ENCODE measurements at places on chromosomes 12 and 14.

GRCh38 chr12:84911271-84912197 is 1.1 kb downstream of the SLC6A15 start:
- no peak for DNase-seq

DNA sequence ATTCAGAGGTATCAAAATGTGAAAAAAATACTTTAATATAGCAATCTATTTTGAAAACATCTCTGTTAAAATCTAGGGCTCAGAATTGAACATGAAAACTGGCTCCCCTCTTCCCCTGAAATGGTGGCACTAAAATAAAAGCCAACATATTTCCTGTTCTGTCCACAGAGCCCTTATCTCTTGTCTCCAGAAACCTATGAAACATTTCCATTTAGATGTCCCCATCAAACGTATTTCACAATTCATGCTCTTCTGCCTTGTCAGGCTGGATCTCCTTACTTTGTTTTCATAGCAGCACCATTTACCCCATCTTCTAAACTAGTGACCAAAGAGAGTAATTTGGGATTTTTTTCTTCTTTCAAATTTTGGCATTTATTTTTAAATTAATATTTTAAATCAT is 42.4 kb downstream of the PDE3A start:
- DNase-seq, result no peak

DNA sequence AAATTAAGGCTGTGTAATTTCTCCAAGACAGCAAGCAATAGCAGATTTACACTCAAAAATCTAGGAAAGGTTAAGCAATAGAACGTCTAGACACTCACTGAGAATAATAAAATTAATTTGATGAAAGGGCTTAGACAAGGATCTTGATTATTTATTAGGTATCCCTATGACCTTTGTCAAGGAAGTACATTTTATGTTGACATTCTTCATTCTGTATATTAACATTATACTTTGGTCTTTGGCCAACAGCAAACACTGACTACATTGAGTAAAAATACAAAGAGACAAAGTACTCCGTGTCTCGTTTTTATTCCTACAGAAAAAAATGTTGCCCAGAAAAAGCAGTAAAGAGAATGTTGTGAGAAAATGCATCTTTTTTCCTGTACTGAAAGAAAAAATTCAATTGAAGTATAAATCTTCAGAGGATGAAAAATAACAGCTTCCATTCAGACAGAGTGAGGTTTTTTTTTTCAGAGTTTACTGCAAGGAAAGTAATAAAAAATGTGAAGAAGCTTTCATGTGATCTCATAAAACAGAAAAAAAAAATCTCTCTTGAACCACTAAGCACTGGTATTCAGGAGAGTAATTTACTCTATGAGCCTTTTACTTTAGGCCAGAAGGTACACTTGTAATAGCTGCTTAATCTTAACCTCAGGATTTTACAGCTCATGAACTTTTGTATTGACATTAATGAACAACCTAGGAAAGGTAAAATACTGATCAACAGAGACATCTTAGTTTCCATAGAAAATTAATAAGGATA is 605.0 kb downstream of the FSCB start:
- no peak for DNase-seq

GRCh38 chr12:55862286-55862685 is 19.6 kb upstream of the MMP19 start:
- no peak for DNase-seq
